ENCODE measurements at places on chromosomes 16 and 17.

DNA sequence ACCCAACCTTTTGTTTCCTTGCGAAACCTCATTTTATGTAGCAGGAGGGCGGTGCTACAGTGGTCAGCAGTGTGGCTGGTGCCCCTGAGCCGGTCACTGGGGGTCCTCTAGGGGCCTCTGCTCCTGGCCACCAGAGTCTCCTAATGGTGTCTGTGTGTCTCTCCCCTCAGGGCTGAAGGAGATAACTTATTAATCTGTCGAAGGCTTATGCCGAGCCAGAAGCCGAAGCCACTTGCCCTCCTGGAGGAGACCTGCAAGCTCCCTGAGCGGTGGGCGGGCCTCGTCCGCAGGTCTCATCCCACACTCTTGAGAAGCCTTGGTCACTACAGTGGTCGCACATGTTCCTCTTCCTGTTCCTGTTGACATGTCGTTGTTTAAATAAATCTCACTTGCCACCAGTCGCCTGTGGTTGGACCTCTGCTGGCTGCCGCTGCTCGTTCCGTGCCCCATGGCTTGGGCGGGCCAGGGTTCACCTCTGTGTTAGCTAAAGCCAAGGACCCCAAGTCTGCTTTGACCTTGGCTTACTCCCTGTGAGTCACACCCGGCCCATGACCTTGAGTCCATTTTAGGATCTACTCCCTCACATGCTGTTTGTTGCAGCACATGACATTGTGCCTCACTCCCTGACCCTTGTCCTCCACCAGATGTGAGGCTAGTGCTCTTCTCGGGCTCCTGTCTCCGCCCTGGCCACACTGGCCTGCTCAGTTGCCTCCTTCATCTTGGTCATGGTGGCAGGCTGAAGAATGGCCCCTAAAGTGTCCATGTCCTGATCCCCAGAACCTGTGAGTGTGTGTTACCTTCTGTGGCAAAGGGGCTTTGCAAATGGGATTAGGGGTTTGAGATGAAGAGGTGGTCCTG lies 38.7 kb upstream of the AQP8 start:
- no peak for DNase-seq

GRCh38 chr16:85550953-85551924 lies 61.9 kb upstream of the GSE1 start:
- no peak for DNase-seq

GRCh38 chr17:47982645-47983390 lies 11.9 kb downstream of the CDK5RAP3 start:
- no peak for DNase-seq

DNA sequence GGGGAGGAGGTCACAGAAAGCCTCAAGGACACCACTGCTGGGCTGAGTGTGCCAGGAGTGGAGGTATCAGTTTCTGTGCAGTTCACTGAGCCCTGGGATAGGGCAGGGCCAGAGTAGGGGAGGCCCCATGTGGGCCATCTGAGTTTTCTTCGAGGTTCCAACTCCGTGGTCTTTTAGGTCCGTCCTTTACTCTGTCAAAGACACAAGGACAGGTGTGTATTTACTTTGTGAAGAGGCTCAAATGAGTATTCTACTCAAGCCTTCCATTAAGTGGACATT lies 59.5 kb downstream of the USP22 start:
- DNase-seq = no peak

DNA sequence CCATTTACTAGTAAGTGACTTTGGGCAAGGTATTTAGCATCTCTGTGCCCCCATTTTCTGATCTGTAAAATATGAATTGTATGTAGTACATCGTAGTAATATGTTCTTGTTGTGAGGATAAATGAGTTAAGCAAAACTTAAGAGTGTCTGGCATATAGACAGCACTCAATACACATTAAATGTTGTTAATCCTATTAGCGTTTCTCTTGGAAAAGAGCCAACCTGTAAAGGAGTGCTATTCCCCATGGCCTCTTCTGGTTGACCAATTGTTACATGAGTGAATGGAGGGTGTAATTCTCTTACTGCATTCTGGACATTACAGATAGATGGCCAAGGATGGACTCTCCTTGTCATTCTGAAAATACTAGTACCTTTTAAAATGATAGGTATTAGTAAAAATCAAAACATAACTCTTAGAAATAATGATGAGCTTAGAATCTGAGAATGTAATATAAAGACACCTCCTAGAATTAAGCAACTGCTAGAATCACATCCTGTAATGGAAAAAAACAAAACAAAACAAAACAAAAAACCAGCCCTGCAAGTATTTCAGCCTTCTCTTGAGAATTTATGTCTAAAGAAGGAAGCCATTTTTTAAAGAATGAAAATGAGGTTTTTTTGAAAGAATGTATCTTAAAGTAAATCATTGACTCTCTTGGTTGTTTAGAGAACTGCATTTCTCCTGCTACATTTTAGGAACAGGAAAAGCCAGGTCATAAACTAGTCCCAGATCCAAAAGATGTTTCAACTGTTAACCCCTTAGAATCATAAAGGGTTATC lies 30.5 kb downstream of the IQCK start:
- DNase-seq = no peak

- DNase-seq = no peak
These were observed 4.6 kb downstream of the SPNS3 start for GRCh38 chr17:4438162-4438944.

DNA sequence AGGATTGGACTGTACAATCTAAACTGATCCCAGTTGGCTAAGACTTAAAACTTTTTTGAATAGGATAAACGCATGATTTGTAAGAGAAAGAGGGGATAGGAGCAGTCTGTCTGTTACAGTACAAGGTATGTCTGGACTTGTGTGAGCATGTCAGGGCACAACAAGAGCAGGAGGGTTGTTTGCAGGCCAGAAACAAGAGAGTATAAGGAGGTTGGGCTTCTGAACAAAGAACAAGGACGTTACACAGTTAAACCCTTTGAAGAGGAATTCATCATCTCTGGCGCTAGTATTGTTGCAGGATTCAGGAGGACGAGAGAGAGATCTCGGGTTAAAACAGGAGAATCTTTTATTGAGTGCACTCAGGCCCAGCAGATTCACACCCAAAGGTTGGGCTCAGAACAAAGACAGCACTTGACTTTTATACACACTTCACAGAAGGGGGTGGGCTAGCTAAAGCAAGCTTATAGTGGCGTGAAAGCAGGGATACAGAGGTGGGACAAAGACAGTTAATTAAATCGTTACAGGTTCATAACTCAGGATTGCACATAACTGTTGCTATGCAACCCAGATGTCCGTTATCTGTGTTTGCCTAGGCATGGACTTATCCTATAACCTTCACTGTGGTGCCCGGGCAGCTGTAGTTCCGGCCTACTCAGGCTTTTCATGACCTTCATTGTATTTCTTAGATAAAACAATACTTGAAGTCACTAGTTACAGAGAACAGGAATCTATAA lies 34.3 kb downstream of the SEC14L1 start:
- DNase-seq = no peak

GRCh38 chr17:29433541-29433940 lies 43.4 kb downstream of the TAOK1 start:
- no peak for DNase-seq

- DNase-seq = peak; percentile 81
These were observed 59.3 kb downstream of the JPH3 start for GRCh38 chr16:87661561-87661960.

GRCh38 chr17:71593078-71593477 lies 527.7 kb upstream of the SOX9 start:
- no peak for DNase-seq

- DNase-seq = no peak
These were observed 15.5 kb downstream of the MMP15 start for GRCh38 chr16:58040945-58041627.

DNA sequence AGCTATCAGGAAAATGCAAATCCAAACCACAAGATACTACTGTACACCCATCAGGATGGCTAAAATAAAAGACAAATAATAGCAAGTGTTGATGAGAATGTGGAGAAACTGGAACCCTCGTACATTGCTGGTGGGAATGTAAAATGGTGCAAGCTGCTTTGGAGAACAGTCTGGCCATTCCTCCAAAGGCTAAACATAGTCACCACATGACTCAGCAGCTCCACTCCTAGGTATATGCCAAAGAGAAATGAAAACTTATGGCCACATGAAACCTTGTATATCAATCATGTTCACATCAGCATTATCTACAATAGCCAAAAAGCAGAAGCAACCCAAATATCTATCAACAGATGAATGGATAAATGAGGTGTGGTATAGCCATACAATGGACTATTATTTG lies 28.5 kb downstream of the VAC14 start:
- no peak for DNase-seq

- no peak for DNase-seq
These were observed 262.4 kb upstream of the PSMD7 start for GRCh38 chr16:74034200-74034599.

DNA sequence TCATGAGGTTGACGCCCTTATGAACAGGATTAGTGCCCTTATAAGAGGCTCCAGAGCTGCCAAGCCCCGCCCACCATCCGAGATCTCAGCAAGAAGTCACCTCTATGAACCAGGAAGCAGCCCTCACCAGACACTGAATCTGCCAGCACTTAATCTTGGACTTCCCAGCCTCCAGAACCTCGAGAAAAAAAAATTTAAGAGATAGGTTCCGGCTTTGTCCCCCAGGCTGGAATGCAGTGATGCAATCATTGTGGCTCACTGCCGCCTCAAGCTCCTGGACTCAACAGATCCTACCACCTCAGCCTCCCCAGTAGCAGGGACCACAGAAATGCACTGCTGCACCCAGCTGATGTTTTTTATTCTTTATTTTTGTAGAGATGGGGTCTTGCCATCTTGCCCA lies 22.5 kb upstream of the ADCY9 start:
- DNase-seq = no peak

DNA sequence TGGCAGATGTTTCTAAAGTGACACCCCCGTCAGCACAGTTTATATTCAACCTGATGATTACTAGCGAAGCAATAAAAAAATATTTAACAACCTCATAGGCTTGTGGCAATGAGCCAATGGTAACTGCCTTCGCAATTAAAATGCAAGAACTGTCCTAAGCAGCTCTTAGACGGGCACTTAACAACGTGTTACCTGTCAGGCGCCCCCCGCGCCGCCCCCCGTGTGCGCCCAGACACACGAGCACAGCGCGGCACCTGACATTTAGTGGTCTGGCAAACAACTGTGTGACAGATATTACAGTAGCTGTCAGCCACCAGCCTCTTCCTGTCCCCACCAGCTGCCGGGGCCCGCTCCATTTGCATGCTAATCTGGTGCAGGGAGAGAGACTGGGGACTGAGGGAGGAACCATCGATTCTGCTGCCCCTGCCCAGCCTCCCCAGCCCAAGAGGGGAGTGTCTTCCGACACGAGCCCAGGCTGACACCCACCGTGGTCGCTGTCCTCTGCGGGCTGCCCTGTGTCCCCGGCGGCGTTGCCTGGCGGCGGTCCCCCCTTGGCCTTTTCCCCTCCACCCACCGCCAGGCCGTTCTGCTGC lies 12.7 kb downstream of the NDUFAF8 start:
- DNase-seq = no peak

GRCh38 chr17:76481071-76481655 lies 13.8 kb downstream of the AANAT start:
- DNase-seq = no peak

- no peak for DNase-seq
These were observed 732 bp downstream of the TNRC6A start for GRCh38 chr16:24729951-24730815.

GRCh38 chr17:83083368-83084201 lies 4.2 kb downstream of the METRNL start:
- DNase-seq = peak; percentile 18

DNA sequence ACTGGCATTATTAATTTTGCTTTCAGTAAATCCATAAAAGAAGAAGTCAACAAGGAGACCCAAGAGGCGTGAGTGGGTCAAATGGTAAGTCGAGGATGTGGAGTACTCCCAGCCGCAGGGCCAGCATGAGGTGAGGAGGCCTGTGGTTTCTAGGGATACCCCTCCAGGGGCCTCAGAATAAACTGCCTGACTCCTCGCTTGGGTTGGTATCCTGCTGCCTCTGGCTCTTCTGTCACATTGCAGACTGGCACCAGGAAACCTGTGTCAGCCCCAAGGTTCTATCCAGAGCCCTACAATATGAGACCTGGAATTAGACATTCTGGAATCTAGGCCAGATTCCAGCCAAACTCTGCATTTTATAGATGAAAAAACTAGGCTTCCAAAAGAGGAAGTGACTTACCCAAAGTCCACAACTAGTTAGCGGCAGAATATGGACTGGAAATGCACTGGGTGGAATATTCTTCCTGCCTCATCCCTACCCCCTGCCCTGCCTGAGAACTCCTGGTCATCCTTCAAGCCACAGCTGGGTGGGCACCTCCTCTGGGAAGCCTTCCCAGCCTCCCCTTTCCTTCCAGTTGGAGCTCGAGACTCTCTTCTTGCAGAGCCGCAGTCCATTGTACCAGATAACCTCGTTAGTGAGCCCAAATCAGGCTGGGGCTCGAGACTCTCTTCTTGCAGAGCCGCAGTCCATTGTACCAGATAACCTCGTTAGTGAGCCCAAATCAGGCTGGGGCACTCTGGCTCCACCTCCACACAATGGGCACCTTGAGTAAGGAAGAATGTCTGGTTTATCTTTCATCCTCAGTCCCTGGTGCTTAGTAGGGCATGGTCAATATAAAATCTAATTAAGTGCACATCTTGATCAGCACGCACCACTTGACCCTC lies 22.6 kb downstream of the C17orf67 start:
- no peak for DNase-seq

- DNase-seq = no peak
These were observed 5.0 kb downstream of the ATP5PD start for GRCh38 chr17:75041656-75042280.

DNA sequence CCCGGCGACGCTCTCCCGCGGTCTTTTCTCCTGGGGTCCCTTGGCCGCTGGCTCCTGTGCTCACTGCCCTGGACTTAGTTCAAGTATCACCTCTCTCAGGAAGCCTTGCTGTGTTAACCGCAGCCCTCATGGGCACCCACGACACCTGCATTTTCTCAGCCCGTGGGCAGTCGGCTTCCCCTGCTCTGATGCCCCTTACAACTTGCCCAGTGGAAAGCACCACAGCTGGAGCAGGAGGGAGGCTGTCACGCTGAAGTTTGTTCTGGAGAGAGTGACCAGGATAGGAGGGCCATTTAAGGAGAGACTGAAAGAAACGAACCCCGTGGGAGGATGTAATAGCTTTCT lies 395 bp downstream of the STXBP4 start:
- DNase-seq = no peak

- DNase-seq = no peak
These were observed 484.9 kb upstream of the EEF2KMT start for GRCh38 chr16:5582529-5582928.

Measured in SIG-M5 (cell line).